ENCODE measurements at places on chromosomes 1 and 21.

GRCh38 chr1:166972826-166973225 lies 2.5 kb downstream of the ILDR2 start:
- no peak for DNase-seq

DNA sequence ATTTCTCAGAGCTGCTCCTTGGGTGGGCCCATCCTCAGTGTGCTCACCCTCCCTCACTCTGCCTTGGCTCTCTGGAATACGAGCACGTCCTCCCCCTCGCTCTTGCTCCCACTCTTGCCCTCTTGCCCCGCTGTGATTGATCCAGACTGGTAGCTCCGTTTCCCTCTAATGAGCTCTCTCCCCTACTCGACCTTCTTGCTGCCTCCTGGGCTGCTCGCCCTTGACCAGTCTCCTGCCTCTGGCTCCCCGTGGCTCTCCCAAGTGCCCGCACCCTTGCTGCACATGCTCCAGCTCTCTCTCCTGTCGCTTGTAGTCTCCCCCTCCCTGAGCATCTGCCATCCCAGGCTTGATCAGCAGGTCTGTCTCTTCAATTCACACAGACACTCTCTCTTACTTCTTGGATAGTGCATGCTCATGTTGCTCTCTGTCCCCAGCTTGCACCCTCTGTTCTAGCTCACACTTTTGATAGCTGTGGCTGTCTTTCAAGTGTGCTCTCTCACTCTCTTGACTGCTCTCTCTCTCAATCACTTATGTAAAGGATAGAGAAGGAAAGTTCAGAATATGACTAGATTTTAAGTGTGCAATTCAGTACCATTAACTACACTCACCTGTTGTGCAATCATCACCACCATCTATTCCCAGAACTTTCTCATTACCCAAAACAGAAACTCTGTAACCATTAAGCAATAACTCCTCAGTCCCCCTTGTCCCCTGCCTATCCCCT lies 51.1 kb downstream of the PHC2 start:
- no peak for DNase-seq

DNA sequence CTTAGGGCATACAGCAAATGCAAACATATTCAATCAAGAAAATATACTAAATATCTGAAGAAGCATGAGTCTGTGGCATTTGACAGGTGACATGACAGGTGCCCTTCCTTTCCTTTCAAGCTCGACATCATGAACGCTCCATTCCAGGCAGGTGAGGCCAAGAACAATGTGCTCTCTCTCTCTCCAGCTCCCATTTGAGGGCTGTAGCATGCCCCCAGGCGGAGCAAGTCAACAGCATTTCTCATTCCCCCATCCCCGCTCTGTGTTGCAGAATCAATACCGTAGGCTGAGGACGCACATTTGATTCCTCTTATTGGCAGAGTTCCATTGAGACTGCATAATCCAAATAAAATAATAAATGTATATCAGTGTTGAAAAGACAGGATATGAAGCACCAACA lies 24.6 kb upstream of the PLPPR4 start:
- DNase-seq = no peak

DNA sequence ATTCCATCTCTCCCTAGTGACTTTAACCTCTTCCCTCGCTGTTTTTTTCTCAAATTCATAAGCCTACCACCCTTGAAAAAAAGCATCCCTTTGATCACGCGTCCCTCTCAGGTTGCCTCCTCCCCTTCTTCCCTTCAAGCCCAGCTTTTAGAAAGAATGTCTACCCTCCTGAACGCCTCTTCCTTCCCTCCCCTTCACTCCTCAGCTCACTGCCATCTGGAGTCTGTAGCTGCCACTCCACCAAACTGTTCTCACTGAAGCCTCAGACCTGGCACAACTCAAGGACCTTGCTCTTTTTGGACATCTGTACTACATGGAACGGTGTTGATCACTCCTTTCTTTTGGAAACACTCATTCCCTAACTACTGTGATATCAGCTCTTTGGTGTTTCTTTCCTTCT lies 80.6 kb downstream of the SLC25A24 start:
- DNase-seq = no peak

DNA sequence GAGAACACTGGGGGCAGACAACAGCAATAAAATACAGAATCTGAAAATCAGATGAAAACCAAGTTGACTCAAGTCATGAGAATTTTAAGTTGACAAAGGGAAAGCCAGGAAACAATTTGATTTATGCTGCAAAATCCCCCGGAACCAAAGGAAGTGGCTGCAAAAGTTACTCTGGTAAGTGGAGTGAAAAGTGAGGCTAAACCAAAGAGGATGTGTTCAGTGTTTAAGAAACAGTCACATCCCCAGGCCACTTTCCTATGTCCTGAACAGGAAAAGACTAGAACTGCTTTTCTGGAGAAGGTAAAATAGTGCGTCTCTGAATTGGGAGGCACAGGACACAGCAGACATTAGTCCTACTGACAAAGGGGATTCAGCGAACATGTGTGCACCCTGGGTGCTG lies 5.9 kb downstream of the TARBP1 start:
- DNase-seq = no peak

- DNase-seq = no peak
Observed at GRCh38 chr1:19936061-19936750, 12.8 kb upstream of the PLA2G2E start.

DNA sequence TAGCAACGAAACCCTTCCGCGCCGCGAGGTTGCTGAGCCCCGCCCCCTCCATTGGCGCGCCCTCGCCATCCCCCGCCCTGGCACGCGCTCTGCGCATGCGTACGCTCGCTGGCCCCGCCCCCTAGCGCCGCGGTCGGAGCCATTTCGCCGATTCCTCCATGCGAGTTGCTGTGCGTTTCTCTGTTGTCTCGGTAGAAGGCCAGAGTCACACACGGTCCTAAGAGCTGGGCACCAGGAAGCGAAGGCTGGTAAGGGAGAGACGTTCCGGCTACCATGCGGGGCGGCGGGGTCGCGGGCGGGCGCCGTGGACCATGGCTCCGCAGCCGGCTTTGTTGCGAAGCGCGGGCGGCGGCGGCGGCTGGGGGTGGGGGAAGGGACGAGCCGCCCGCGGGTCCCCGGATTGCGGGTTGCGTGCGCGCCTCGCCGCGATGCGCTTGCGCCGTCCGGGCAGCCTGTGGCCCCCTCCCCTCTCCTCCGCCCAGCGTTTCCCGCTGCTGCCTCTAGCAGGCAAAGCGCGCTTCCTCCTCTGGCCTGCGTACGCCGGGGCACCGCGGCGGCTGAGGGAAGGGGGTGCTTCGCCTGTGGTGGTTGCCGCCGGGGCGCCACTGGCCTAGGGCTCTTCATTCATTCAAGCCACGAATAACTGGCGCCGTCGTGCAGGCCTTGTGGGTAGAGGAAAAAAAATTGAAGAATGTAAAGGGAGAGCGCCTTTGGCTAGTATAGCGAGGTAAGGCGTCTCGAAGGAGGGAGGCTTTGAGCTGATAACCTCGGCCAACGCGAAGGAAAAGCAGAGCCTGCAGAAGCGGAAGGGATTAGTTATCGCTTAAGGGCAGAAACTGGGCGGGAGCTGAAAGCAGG lies at the start of gene DHX9:
TSS of gene DHX9 (plus strand) at position 139 of the 858 bp plus-strand sequence. CDS start 3,220 bp downstream, outside the sequence.
- DNase-seq = peak; percentile 91

DNA sequence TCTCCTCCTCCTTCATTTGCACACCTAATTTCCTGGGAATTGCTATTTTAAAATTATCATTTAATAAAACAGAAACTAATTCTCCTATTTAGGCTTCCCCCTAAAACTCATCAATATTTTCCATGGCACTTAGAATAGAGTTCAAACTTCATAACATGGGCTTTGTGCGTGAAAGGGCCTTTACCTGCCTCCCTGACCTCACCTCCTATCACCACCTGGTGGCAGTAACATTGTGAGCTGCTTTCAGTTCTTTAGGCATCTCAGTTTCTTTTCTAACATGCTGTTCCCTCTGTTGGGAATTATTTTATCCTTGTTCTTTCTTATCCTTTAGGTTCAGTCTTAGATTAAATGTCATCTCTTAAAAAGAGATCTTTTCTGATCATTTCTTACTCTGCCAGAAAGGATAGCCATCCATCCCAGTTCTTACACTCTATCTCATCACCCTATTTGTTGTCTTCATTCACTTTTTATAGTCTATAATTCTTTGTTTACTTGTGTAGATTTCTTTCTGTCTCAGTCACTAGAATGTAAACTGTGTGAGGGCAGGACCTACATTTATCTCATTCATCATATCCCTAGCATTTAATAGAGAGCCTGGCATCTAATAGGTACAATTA lies 133.8 kb upstream of the KIAA1614 start:
- DNase-seq = no peak

- DNase-seq = no peak
Observed at GRCh38 chr1:37688926-37689325, 3.4 kb upstream of the CDCA8 start.

- DNase-seq = no peak
Observed at GRCh38 chr1:4768553-4768952, 114.1 kb downstream of the AJAP1 start.

All from CMK (cell line).